Central memory CD4-positive, alpha-beta T cell (primary cell): ENCODE measurements at places on chromosomes 16 and 17.
A peak's percentile ranks its signal among the peaks of the same experiment; 100 is the strongest.

DNA sequence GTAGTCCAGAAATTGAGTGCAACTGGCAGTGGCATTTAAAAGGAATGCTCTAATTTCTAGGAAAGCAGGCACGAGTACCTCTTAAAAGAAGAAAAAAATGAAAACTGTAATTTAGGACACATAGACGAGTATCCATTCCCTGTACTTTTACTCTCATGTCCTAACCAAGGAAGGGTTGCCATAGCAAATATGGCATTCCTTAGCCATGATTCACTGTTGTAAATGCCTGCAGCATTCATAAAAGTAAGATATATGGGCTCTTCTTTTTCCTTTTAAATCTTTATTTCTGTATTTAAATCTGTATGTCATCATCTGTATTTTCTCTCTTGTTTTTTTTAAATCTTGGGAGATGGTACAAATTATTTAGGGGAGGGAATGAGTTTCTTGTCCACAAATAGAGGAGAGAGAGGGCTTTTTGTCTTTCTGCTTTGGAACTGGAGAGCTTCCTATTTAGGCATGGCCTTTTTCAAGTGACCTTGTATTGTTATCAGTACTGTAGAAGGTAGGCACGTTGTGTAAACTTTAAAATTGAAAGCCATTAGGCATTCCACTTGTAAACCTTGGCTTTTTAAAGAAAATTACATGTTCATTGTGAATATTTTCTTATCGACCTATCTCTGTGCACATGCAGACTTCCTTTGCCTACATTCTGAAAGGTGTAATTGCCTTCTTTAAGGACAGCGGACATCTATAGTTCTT lies 50.0 kb downstream of the TENT4B start:
- no peak for DNase-seq

GRCh38 chr16:50635505-50636392 lies 45.4 kb downstream of the SNX20 start:
- DNase-seq: no peak

GRCh38 chr17:68182940-68183551 lies 64.8 kb upstream of the AMZ2 start:
- peak; percentile 85 for DNase-seq

GRCh38 chr16:81333356-81333755 lies 18.6 kb downstream of the GAN start:
- no peak for DNase-seq

DNA sequence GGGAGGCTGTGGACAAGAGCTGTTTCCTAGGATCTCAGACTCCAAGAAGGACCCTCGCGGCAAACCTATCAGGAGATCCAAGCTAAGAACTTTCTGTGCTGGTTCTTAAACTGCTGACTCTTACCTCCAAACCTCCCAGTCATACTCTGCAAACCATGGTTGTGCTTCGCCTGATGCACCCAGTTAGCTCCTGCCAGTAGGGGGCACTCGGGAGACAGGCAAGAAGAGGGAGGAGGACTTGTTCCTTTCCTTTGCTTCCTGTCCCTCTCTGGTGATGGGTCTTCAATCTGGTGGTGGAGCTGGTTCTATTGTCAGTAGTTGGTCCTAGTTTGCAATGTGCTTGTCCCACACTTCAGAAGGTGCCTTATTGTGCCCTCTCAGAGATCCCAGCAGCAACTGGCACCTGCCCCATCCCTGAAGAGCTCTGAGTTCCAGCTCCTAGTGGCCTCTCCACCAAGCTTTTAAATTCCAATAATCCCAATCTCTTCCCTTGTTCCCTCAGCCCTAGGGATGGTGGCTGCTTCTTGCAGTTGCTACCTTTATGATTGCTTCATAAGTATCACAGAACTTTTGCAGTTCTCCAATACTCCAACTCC lies 113.5 kb upstream of the RPL38 start:
- no peak for DNase-seq

GRCh38 chr17:73510981-73511718 lies 133.1 kb downstream of the SDK2 start:
- no peak for DNase-seq
